ENCODE measurements at places on chromosomes 13 and 19. TPM values are rescaled to one million over a fixed set of nuclear protein-coding genes. Genes with fewer than 3 reads are reported as not detected.
A peak's percentile ranks its signal among the peaks of the same experiment; 100 is the strongest.

- no peak overlapping the region for H3K27ac ChIP-seq
- H3K4me1 ChIP-seq = no peaks in the 10 kb centered on the region
- no peaks in the 10 kb centered on the region for H3K27me3 ChIP-seq
- DNase-seq = no peak
- H3K4me3 ChIP-seq = no peak overlapping the region
Observed at GRCh38 chr13:96636001-96636709, 358.1 kb downstream of the OXGR1 start.

DNA sequence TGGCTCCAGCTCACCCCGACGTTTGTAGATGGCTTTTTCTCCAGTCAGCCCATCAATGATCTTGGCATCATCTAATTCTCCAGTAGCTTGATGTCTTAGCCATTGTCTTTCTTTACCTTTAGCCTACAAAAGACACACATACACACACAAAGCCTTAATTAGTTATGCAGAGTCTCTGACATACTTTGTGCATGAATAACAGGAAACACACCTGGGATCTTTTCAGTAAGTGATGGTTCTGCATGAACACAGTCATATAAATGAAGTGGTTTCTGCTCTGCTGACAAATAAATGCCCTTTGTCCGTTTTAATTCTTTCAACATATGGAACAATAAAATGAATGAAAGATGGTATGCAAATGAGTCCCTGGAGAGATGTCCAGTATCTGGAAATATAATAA is 133.3 kb downstream of the RGCC start:
- H3K27me3 ChIP-seq = no peaks in the 10 kb centered on the region
- H3K4me3 ChIP-seq = no peak overlapping the region
- H3K4me1 ChIP-seq = no peaks in the 10 kb centered on the region
- no peak overlapping the region for H3K27ac ChIP-seq
- peaks cover 2% of the 10 kb centered on the region for H3K36me3 ChIP-seq

DNA sequence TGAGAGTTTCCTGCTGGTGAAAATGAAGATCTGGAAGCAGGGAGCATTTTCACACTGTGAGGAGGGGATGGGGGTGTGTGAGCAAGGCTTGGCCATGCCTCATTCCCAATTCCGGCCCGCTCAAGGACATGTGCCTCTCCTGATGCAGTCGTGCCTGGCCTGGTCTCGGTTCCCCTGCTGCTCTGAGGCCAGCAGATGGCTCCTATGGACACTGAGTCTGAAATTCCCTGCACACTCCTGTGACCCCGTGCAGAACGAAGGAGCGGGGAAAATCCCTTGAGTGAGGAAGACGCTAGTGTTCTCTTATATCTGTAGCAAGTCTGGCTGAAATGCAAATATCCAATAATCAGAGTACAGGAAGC is 363 bp upstream of the ZNF763 start:
- no peak for DNase-seq

GRCh38 chr19:51138549-51138979 is 3.5 kb upstream of the SIGLEC7 start:
- H3K36me3 ChIP-seq = peaks cover 8% of the 10 kb centered on the region
- no peak overlapping the region for H3K4me3 ChIP-seq
- no peak overlapping the region for H3K27ac ChIP-seq

DNA sequence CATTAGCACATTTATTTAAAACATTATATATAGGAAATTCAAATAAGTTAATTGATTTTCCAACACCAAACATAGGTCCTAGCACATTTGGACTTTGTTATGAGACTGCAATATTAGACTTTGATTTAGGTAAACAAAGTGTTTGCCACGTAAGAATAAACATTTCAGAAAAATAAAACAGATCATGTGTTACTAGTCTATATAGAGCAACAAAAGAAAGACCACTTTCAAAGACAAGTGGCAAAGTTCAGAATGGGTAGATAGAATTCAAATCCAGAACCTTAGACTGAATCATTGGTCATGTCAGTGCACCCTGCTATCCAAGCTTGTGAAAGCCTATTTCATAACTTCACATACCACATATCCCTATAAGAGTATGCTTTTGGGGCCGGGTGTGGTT is 66.7 kb upstream of the PRR20A start:
- H3K27ac ChIP-seq = no peak overlapping the region
- no peak overlapping the region for H3K4me3 ChIP-seq
- no peak for DNase-seq
- H3K4me1 ChIP-seq = no peaks in the 10 kb centered on the region

- H3K27me3 ChIP-seq = no peaks in the 10 kb centered on the region
- H3K4me1 ChIP-seq = peaks cover 27% of the 10 kb centered on the region
- DNase-seq = no peak
- H3K27ac ChIP-seq = no peak overlapping the region
- H3K4me3 ChIP-seq = no peak overlapping the region
- peaks cover 4% of the 10 kb centered on the region for H3K36me3 ChIP-seq
Observed at GRCh38 chr13:111265006-111265700, 55.3 kb upstream of the TEX29 start.

DNA sequence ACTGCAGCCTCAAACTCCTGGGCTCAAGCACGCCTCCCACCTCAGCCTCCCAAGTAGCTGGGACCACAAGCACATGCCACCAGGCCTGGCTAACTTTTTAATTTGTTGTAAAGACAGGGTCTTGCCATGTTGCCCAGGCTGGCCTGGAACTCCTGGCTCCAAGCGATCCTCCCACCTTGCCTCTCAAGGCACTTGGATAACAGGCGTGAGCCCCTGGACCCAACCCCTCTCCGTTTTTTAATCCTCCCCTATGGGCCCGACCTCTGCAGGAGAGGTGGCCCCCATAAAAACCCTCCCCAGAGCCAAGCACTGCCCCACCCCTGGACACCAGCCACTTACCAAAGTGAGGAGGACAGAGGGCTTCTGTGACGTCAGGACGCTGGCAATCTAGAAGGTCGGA is 28.6 kb downstream of the PEPD start:
- H3K4me1 ChIP-seq = peaks cover 4% of the 10 kb centered on the region
- H3K27ac ChIP-seq = no peak overlapping the region
- no peaks in the 10 kb centered on the region for H3K27me3 ChIP-seq
- no peak for DNase-seq
- H3K36me3 ChIP-seq = no peaks in the 10 kb centered on the region

DNA sequence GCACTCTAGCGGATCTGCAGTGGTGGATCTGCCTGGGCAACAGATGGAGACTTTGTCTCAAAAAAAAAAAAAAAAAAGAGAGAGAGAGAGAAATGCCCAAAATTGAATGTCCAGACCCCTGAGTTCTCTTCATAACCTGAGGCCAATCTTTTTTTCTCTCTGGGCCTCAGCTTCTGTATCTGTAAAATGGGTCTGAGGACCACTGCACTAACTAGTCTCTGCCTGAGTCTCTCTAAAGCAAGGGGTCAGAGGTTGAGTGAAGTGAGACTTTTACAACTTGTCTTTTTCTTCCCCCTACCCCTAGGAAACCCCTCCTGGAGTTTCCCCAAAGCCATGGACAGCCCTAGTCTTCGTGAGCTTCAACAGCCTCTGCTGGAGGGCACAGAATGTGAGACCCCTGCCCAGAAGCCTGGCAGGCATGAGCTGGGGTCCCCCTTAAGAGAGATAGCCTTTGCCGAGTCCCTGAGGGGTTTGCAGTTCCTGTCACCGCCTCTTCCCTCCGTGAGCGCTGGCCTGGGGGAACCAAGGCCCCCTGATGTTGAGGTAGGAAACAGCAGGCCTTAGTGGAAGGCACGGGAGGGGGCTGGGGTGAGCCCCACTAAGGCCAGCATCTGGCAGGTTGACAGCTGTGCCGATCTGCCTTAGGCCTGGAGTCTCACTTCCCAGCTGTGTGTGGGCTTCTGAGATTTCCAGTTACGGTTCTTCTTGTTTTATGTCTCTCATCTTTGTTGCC is 1.8 kb downstream of the TMEM91 start:
- H3K4me1 ChIP-seq = peaks cover 11% of the 10 kb centered on the region
- no peak overlapping the region for H3K4me3 ChIP-seq
- H3K27me3 ChIP-seq = no peaks in the 10 kb centered on the region
- H3K36me3 ChIP-seq = no peaks in the 10 kb centered on the region
- H3K27ac ChIP-seq = no peak overlapping the region

GRCh38 chr13:109790942-109791605 is 4.7 kb upstream of the IRS2 start:
- no peak for DNase-seq
- H3K36me3 ChIP-seq = peaks cover 4% of the 10 kb centered on the region
- H3K4me1 ChIP-seq = peaks cover 25% of the 10 kb centered on the region
- no peak overlapping the region for H3K27ac ChIP-seq

- peaks cover 23% of the 10 kb centered on the region for H3K27me3 ChIP-seq
- H3K36me3 ChIP-seq = no peaks in the 10 kb centered on the region
- no peak overlapping the region for H3K4me3 ChIP-seq
Observed at GRCh38 chr13:109331898-109332297, 454.5 kb downstream of the IRS2 start.

Gene FBN3
- total RNA-seq = not detected

Gene FAAP24
- 2.1 TPM for total RNA-seq

GRCh38 chr13:76271728-76272232 is 614.4 kb downstream of the KCTD12 start:
- H3K36me3 ChIP-seq = no peaks in the 10 kb centered on the region
- H3K4me3 ChIP-seq = no peak overlapping the region
- no peak overlapping the region for H3K27ac ChIP-seq
- H3K27me3 ChIP-seq = no peaks in the 10 kb centered on the region
- H3K4me1 ChIP-seq = no peaks in the 10 kb centered on the region

DNA sequence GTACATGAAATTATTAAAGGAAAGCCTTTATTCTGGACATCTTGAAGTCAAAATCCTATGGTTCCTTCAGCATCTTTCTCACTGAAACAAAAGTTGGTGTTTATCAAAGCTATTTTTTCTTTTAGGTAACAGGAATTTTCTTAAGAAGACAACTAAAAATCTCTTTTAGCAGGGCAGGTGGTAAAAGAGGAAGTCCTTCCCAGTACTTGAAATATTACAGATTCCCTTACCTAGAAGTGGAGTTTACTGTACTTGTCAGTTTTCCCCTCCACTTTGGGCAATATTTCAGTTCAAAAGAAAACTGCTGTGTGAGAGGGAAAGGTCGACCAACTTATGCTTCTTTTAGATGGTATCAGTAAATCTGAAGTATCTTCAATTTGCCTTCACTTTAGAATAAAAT is 64.3 kb upstream of the TDRD3 start:
- DNase-seq = no peak
- H3K27me3 ChIP-seq = peaks cover 26% of the 10 kb centered on the region
- H3K4me1 ChIP-seq = peaks cover 9% of the 10 kb centered on the region
- H3K36me3 ChIP-seq = no peaks in the 10 kb centered on the region
- no peak overlapping the region for H3K4me3 ChIP-seq

GRCh38 chr19:976476-976875 is 7.7 kb upstream of the WDR18 start:
- no peak overlapping the region for H3K4me3 ChIP-seq
- no peaks in the 10 kb centered on the region for H3K27me3 ChIP-seq
- H3K36me3 ChIP-seq = peaks cover 3% of the 10 kb centered on the region
- H3K27ac ChIP-seq = no peak overlapping the region
- no peak for DNase-seq

Gene CAPN12
- total RNA-seq = 9.0 TPM

DNA sequence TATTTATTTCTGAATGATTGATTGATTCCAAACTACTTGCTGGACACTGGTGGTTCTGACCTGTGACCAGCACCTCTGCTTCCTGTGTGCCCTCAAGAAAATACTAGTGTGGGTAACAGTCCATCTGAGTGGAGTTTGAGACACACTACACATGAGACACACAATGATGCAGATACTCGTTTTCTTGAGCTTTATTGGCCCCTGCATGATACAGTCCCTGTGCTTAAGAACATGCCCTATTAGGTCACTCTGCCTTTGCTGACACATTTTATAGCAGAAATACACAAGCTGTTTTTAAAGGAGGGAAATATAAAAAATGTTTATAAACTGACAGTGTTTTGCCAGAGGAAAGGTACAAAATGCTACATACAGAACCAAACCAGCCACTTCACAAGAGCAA is 126.9 kb downstream of the STK24 start:
- no peaks in the 10 kb centered on the region for H3K27me3 ChIP-seq
- H3K4me1 ChIP-seq = peaks cover 19% of the 10 kb centered on the region
- H3K27ac ChIP-seq = peak overlapping the region; percentile 56
- peaks cover 8% of the 10 kb centered on the region for H3K36me3 ChIP-seq

Gene CFAP97D2
- not detected for total RNA-seq

- peak overlapping the region; percentile 97 for H3K27ac ChIP-seq
- no peaks in the 10 kb centered on the region for H3K36me3 ChIP-seq
- DNase-seq = no peak
- H3K4me3 ChIP-seq = peak overlapping the region; percentile 84
- H3K27me3 ChIP-seq = no peaks in the 10 kb centered on the region
Observed at GRCh38 chr19:18504886-18505610, 16.8 kb downstream of the ELL start.

Gene ZNF211
- 27.7 TPM for total RNA-seq

GRCh38 chr19:36097036-36097435 is 13.9 kb upstream of the OVOL3 start:
- H3K4me3 ChIP-seq = no peak overlapping the region
- no peak for DNase-seq
- H3K27ac ChIP-seq = peak overlapping the region; percentile 29
- H3K4me1 ChIP-seq = peaks cover 15% of the 10 kb centered on the region
- no peaks in the 10 kb centered on the region for H3K36me3 ChIP-seq

DNA sequence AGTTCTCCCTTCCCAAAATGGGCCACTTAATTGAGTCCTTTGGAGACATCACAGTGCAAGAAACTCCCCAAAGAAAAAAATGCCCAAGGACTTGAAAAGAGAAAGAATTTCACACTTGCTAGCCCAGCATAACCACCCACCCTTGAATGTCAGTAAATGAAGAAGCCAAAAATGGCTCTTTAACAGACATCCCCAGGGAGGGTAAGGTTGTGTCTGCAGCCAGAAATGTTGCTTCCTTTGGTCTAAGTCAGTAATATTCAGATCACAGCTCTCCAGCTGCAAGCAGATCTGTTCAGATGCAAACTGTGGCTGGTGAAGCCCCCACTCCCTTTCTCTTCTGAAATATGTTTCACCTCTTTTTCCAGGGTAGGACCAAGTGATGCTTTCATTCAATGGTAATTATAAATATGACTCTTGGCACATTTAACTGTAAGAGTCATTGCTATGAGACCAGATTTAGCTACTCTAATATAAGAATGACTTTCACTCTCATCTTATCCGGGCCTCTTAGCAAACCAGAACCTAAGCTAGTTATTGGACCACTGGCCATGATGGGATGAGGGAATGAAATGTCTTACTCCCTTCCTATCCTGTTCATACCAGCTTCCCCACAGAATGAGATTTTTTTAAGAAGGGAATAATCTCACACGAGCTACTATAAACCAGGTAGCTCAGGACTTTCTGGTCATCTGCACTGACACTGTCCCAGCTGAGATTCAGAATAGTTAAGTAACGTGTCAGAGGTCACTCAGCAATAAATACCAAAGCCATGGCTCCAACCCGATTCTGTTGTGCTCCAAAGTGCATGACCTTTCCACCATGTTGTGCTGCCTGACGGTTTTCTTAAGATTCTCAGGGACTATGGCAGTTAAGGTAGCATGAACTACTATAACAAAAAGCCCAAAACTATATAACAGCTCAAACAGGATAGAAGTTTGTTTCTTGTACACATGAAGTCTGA is 234.1 kb downstream of the FOXO1 start:
- no peaks in the 10 kb centered on the region for H3K27me3 ChIP-seq
- no peaks in the 10 kb centered on the region for H3K36me3 ChIP-seq
- H3K27ac ChIP-seq = peak overlapping the region; percentile 45

GRCh38 chr19:38693380-38694223 is 46.2 kb downstream of the ACTN4 start:
- peak overlapping the region; percentile 87 for H3K27ac ChIP-seq
- DNase-seq = peak; percentile 40
- H3K36me3 ChIP-seq = no peaks in the 10 kb centered on the region
- peaks cover 64% of the 10 kb centered on the region for H3K4me1 ChIP-seq

Gene C19orf81
- total RNA-seq = not detected

GRCh38 chr13:92260363-92260762 is 861.9 kb downstream of the GPC5 start:
- no peaks in the 10 kb centered on the region for H3K36me3 ChIP-seq
- no peaks in the 10 kb centered on the region for H3K4me1 ChIP-seq
- H3K4me3 ChIP-seq = no peak overlapping the region
- H3K27ac ChIP-seq = no peak overlapping the region

Measured in T-helper 17 cell (primary cell).